ENCODE measurements at places on chromosomes 6 and 20.

DNA sequence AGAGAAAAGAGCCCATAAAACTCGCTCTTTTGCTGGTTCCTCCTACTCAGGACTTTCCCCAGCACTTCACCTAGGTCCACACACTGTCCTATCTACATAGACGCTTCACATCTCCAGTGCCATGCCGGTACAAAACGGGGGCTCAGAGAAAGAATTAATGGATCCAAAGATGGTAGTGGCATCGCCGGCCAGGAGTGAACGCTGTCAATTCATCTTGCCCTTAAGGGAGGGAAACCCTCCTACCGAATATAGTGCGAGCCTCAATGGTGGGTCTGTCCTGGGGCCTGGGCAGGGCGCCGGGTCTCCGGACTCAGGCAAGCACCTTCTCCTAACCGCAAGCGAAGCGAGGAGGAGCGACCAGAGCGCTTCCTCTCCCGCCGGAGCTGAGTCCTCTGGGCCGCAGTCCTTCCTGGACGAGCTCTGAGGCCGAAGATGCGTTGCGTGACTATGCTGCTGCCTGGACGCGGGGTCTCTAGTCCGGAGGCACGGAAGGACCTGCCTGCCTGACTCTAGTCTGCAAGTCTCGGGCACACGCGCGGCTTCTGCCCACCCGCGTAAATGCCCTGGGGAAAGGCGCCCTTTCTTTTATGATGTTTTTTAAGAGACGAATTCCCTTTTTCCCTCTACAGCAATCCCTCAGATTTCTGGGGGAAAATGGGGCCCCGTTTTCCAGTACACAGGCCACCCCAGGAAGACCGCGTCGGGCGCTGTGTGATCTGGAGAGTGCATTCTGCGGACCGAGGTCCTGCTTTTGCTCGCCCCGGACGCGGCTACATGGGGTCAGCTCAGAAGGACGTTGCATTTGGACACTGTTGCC lies 100.1 kb upstream of the PRDM1 start:
- no peak for DNase-seq

GRCh38 chr20:59350330-59351156 lies 50.1 kb downstream of the EDN3 start:
- DNase-seq, result no peak

DNA sequence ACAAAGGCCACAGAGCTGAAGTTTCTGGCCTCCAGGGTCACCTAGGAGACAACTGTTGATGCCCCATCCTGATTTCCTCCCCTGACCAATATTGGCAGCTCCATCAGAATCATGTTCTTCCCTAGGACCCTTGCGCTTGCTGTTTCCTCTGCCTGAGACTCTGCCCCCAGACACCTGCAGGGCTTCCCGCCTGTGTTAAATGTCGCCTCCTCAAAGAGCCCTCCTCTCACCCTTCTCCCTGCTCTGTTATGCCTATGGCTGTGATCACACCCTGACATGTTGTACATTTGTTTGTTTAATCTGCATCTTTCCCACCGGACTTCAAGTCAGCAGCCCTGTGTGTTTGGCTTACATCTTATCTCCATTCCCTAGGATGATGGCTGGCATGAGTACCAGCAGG lies 30.1 kb downstream of the DLGAP4 start:
- no peak for DNase-seq

DNA sequence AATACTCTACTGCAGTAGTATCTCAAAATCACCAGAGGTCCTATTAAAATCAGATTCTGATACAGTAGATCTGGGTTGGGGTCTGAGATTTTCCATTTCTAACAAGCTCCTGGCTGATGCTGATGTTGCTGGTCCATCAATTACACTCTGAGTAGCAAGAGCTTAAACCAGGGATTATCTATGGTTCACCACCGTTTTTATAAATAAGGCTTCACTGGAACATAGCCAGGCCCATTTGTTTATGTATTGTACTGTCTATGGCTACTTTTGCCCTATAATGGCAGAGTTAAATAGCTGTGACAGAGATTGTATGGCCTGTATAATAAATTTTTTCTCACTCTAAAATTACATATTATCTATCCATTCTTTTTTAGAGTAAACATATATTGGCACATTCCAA lies 53.0 kb downstream of the NUDT3 start:
- no peak for DNase-seq

DNA sequence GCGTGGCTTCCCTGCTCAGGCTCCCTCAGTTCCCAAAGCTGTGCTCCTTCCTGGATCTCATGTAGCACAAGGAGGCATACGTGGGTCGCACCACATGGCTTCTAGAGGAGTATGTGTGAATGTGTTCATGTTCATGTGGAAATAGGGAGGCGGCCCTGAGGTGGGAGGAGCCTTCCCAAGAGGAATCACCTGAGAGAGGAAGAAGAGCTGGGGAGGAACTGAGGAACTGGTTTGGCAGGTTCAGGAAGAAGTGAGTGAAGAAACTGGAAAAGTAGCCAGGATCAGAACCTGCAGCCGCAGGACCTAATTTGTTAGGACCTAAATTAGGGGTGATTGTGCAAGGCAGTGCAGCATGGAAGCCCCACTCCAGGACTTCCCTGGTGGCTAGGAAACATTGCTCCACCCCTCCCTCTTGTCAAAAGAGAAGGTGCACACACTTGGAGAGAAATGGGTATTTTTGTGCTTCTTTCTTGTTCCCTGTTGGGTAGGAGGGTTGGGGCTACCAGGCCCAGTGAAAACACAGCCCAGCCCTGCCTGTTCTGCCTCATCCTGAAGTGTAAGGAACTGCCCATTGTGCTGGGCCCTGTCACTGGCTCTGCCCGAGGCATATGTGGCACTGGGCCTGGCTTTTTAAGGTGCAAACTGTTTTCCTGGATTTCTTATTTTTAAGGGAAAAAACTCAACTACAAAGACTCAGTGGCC lies 20.7 kb downstream of the SYNJ2 start:
- no peak for DNase-seq

GRCh38 chr20:38092915-38093314 lies 59.4 kb downstream of the RPRD1B start:
- DNase-seq, result no peak

GRCh38 chr6:107716688-107717089 lies 107.4 kb downstream of the SCML4 start:
- DNase-seq, result no peak

- DNase-seq, result no peak
These were observed 102.2 kb upstream of the EXOC2 start for GRCh38 chr6:795046-795685.

- no peak for DNase-seq
These were observed 11.1 kb upstream of the KIAA1755 start for GRCh38 chr20:38271608-38272120.

GRCh38 chr20:51404297-51405060 lies 138.0 kb downstream of the NFATC2 start:
- DNase-seq, result no peak

DNA sequence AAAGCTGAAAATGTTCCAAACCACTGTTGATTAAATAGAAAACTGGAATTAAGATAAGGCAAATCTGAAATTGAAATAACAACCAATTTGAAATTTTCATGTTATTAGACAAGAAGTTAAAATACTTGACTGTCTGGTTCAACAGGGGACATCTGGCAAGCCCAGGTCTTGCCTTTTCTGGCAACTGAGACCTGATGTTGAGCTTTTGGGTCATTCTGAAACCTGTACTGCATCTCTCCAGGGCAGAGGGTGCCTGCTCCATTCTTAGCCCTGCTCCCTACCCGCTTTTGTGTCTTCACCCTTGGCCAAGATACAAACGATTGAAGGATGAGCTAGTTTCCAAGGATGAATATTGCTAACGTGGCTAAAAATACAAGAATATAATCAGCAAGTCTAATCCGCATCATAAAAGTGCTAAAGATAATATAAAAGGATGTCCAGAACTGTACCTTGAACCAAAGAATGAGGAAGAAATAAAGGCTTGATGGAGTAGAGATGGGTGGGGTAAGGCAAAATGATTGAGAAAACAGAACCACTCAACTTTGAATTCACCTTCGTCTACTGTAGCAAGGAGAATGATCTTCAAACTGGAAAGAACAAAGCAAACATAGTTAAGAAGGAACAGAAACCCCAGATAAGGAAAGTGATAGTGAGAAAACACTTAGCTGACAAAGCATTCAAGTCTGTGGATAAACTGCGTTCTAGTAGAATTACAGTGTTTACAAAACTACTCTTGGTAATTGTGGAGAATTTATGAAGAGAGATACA lies 109.8 kb upstream of the MAN1A1 start:
- DNase-seq, result no peak

DNA sequence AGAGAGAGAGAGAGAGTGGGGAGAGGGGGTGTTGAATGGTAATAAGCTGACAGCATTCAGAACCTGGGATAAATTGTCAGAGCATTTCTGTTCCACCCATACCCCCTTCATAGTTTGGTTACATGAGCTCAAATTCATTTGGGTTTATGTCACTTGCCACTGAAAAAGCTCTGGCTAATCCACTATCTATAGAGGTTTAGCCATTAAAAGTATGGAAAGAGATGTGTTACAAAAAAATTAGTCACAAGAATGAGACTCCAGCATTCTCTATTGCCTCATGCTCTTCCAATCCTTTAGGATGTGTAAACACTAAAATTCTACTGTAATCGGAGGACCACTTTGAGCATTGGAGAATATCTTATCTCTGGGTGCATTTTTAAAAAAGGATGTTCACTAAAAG lies 297.6 kb upstream of the TCF21 start:
- no peak for DNase-seq

DNA sequence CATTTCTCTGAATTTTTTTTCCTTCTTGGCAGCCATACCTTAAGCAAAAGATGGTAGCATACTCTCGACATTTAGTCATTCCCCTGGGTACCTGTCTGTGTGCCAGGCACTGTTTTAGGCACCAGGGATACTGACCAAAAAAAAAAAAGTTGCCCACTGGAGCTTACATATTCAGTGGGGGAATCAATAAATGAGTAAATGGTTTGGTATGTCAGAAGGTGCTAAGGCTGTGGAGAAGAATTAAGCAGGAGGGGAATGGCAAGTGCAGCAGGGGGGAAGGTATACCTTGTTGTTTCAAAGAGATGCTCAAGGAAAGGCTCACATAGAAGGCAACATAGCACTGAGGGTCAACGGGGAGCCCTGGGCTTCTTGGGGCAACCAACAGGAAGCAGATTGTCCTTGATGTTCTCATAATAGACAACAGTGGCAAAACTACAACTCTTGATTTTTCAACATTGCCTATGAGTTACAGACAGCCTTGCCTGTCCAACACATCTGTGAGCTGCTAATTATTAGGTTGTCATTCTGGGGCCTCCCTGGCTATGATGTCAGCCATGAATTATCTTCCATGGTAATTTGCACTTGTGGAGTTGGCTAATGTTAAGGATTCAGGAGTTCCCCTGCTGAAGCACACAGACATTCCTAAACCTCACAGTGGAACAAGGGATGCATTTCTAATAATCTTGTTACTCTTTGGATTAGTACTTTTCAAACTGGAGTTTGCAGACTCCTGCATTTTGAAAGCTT lies 19.6 kb downstream of the NT5E start:
- DNase-seq, result no peak

DNA sequence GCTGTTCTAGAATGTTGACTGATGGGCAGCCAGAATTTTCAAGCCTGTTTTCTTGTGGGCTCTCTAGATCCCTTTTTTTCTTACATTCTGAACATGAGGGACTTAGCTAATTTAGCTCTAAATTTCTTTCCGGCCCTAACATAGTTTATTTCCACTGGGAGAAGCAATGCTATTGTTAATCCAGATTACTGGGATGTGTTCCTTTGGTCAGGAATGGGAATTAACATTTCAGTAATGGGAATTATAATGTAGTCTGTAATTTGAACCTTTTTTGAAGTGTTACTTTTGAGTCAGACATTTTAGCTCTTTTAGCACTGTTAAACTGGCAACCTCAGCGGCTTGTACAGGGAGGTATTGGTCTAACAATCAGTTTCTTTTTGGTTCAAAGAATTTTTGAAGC lies 7.5 kb downstream of the ZFAND3 start:
- DNase-seq, result no peak

DNA sequence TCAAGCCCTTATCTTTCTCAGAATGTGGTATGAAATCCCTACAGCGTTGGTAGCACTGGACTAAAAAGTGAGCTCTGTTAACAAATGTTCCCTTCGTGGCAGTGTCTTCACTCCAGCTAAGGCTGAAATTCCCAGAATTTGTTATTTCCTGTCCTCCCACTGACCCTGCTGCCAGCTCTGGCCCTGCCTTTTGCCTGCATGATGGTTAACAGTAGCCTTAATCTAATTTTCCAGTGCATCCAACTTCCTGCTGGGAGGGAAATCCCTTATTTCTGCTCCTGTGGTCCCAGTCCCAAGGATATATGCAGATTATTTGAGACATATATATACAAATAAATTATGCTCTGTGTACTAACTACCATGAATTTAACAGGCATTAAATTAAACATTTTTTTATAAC lies 157.2 kb upstream of the CARMIL1 start:
- DNase-seq, result no peak
